ENCODE measurements at places on chromosomes 7 and 10.

GRCh38 chr7:148939128-148939755 lies 55.2 kb upstream of the EZH2 start:
- no peak for DNase-seq

DNA sequence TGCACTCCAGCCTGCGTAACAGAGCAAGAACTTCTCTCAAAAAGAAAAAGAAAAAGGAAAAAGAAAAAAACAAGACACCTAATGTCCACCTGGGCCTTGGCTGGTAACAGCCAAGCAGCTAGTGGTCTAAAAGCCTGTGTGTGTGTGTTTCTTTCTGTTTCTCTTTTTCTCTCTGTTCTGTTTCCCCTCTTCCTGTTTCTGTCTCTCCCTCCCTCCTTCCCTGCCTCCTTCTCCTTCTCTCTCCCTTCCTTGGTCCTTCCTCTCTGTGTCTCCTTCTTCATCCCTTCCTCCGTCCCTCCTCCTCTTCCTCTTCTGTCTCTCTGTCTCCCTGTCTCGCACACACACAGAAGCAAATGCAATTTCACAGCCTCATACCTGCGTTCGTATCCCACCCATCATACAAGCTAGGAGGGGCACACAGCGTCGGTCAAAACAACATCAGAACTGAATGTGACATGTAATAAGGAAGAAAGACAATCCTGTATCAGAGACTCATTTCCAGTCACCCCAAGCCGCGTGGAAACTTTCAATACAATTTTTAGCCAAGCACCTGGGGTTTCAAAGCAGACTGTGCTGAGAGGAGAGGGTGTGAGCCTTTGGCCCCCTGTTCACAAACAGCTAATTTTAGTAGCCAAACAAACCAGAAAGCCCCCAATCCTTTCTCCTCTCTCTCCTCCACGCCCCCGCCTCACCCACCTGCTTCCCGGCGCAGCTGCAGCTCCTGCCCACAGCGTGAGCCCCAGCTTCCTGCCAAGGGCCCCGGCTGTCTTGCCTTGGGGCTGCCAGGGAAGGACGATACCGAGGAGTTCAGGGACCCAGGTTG lies 50.2 kb upstream of the GNA12 start:
- DNase-seq: no peak

DNA sequence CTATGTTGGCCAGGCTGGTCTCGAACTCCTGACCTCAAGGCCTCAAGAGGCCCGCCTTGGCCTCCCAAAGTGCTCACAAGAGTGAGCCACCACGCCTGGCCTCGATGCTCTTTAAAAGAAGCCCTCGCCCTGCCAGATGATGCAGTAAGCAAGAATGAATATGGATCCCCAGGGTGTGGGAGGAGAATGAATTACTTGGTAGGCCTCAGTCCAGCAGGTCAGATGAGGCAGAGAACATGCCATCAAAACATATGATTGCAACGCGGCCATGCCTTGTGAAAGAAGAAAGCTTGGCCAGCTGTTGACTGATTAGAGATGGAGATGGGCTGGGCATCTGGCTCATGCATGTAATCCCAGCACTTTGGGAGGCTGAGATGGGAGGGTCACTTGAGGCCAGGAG lies 68.7 kb downstream of the CAMK1D start:
- DNase-seq: no peak

GRCh38 chr7:41787651-41788350 lies 84.9 kb upstream of the INHBA start:
- no peak for DNase-seq

GRCh38 chr10:123614888-123615287 lies 51.3 kb upstream of the GPR26 start:
- no peak for DNase-seq

DNA sequence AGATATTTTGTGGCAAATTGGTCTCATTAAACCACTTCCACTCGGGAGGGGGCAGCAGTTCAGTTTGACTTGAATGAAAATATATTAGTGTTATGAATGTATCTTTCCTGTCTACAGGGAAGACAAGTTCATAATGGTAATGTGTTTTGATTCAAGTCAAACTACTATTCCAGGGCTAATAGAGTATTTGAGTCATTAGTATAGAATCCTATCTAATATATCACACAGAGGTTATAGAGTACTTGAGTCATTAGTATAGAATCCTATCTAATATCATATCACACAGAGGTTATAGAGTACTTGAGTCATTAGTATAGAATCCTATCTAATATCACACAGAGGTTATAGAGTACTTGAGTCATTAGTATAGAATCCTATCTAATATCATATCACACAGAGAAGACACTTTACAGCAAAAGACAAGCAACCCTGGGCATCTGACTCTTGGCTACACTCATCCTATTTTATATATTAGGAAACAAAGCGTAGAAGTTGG lies 199.7 kb upstream of the MAGI2 start:
- no peak for DNase-seq

GRCh38 chr10:127452568-127452967 lies 96.5 kb upstream of the NPS start:
- DNase-seq: no peak

DNA sequence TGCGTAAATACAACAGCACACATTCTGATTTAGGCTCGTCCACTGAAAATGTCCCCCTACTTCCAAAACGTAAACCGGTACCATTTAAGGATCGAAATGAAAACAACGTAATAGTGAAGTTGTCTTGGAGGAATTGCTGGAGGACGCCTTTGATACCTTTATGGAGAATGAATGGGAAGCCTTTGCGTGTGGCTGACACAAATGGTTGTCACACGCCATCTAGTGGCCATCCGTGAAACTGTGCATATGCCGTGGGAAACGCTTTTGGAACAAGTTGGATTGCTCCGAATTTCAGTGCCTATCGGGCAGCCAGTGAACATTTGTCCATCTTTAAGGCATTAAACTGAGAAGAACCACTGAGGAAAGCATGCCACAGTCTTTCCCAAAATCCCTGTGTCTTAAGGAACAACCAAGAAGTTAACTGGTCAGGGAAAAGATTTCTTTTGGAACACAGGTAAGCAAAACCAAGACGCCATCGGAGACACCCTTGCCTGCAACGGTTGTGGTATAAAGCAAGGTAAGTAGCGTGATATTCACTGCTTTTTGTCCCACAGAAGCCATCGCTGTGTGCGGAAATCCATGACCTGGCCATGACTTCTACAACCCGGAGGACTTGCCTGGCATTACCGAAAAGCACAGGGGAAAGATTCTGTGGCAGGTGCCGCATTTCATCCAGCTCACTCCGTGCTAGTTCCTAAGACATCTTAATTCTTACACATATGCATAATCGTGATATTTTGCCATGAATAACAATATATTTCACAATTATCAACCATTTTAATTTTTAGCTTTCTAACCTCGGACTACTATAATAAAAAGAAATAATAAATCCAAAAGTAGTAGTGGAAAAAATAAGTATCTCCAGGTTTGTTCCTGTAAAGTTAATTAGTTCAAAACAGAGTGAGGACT lies 100.6 kb downstream of the FAM204A start:
- DNase-seq: peak; percentile 28

DNA sequence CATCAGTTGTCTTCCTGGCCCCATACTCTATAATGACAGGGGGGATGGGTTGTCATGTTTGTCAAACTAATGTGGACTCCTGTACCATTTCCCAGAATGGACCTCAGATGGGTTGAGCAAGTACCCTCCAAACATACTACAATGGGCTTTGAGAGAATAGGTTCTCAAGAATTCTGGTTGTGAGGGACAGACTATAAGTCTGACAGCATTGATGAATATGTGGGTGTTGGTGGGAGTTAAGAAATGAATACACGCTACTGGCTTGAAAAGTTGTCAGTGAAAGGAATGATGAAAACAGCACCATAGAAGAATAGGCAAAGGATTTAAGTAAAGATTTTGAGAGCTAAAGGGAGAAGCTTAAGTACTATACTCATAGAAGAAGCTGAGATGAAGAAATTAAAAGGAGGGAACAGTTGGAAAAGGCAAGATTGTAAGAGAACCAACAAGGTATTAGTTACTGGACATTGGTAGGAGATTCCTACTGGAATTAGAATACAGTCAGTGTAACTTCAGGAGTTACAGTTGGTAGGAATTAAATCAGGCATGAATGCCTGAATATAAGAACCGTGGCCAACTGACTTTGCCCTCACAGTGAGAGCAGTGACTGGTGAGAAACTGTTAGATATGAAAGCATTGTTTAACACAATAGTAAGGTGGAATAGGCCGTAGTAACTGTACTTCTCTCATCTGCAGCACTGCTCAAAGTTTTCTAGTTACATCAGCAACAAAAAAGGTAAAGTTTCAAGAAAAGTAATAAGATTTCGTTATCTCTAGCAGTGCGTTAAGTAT lies 86.3 kb downstream of the LCOR start:
- no peak for DNase-seq

- DNase-seq: no peak
Measured at GRCh38 chr10:115654961-115655360, 561.8 kb downstream of the ATRNL1 start.

DNA sequence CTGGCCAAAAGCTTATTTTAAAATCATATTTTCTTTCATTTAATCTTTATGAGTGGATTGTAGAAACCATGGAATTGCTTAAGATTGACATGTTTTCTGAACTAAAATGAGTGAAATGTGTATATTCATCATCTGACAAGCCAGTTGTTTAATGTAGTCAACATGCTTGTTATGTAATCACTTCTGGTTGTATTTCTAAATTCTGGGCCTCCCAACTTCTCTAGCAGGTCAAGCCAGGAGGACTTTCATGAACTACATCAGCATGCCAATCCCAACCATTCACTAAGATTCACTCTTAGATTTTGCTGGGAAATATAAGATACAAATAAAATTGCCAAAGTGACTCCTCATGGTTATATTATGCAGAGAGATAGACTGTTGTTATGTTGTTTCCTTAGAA lies 21.1 kb upstream of the MAP3K8 start:
- no peak for DNase-seq

DNA sequence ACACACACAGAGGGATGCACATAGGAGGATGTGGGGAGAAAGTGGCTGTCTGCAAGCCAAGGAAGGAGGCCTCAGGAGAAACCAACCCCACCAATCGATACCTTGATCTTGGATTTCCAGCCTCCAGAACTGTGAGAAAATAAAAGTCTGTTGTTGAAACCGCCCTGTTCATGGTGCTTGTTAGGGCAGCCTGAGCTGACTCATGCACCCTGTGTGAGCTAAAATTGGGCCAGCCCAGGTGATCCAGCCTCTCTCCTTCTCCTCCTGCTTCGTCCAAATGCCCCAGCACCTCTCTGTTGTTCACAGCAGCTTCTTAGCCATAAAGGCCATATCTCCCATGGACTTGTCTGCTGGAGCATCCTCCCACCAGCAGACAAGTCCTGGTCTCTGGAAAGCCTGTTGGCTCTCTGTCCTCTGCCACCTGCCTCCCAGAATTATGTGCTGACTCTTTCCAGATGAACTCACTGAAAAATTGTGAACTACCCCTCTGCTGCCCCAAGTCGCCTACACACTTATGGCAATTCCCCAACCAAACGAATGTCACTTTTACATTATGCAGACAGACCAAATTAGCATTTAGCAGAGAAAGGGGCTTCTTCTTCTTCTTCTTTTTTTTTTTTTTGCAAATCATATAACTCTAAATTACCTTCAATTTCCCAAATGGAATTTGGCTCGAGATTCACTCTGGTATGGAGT lies 30.2 kb upstream of the CARD11 start:
- DNase-seq: no peak

- no peak for DNase-seq
Measured at GRCh38 chr10:71726580-71727104, 7.1 kb upstream of the C10orf105 start.

DNA sequence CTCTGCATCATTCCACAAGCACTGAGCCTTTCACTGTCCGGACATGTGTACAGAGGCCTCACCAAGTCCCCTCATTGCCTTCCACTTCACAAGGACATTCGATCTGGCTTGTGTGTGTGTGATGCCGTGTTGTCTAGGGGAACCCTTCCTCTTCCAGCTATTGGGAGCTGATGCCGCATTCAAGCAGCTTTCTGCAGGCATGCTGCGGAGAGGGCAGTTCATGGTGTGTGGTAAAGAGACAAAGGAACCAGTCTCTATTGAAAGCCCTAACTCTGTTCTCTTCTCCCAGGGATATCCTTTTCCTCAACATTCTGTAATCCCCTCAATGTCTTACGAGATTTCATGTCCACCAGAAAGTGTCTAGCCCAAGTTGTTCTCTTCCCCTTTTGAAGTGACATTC lies 141.6 kb downstream of the ALOX5 start:
- no peak for DNase-seq

GRCh38 chr10:77943121-77943901 lies 16.8 kb upstream of the DLG5 start:
- no peak for DNase-seq

GRCh38 chr10:113473851-113474250 lies 79.0 kb upstream of the HABP2 start:
- no peak for DNase-seq

- DNase-seq: no peak
Measured at GRCh38 chr7:51090411-51090810, 226.2 kb downstream of the COBL start.

DNA sequence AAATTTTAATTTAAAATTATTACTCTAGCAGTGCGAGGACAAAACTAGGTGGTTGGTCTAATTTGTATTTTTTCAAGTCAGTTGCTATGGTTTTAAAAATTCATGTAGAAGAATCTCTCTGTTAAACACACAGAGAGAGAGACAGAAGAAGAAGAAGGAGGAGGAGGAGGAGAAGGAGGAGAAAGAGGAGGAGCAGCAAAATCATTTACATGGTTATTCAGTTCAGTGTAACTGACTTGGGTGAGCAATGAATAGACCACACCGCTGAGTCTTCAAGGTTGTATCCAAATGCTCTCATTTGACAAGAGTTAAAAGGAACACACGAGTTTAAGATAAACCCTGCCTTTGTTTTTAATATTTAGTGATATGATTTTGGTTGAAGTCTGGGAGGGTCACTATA lies 131.1 kb downstream of the PDE1C start:
- DNase-seq: no peak

DNA sequence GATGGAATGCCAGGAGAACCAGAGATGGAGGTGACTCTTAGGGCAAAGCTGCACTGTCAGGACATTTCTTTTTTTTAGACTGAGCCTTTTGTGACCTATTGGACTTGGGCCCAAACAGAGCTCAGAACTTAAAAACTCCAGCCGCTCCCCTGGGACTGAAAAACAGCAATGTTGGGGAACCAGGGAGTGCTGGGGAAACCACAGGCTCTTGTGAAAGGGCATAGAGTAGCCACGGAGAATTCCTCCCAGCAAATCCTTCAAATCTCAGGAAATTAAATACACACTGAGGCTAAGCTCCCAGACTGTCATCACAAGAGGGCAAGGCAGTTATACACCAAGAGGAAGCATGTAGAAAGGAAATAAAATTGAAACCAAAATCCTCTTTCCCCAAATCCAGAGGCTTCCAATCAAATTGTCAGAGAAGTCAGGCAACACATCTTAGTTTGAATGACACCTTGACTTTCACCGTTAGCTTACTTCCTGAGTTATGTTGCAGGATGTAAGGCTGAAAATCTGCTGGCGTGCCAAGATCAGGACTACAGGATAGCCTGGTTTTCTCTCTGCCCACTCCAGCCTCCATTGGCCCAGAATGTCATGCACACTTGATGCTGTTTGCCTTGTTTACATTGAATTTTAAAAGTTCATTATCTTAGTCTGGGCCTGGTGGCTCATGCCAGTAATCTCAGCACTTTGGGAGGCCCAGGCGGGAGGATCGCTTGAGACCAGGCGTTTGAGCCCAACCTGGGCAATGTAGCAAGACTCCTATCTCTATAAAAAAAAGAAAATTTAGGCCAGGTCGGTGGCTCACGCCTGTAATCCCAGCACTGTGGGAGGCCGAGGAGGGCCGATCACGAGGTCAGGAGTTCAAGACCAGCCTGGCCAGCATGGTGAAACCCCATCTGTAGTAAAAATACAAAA lies 2.6 kb upstream of the RFC2 start:
- peak; percentile 28 for DNase-seq

Measured in GOT3 (cell line).